ENCODE measurements at places on chromosomes 1 and 21.

GRCh38 chr1:161710560-161710959 lies 3.5 kb downstream of the FCRLA start:
- DNase-seq: no peak

- DNase-seq: no peak
These were observed 242.6 kb upstream of the CXADR start for GRCh38 chr21:17270229-17270628.

DNA sequence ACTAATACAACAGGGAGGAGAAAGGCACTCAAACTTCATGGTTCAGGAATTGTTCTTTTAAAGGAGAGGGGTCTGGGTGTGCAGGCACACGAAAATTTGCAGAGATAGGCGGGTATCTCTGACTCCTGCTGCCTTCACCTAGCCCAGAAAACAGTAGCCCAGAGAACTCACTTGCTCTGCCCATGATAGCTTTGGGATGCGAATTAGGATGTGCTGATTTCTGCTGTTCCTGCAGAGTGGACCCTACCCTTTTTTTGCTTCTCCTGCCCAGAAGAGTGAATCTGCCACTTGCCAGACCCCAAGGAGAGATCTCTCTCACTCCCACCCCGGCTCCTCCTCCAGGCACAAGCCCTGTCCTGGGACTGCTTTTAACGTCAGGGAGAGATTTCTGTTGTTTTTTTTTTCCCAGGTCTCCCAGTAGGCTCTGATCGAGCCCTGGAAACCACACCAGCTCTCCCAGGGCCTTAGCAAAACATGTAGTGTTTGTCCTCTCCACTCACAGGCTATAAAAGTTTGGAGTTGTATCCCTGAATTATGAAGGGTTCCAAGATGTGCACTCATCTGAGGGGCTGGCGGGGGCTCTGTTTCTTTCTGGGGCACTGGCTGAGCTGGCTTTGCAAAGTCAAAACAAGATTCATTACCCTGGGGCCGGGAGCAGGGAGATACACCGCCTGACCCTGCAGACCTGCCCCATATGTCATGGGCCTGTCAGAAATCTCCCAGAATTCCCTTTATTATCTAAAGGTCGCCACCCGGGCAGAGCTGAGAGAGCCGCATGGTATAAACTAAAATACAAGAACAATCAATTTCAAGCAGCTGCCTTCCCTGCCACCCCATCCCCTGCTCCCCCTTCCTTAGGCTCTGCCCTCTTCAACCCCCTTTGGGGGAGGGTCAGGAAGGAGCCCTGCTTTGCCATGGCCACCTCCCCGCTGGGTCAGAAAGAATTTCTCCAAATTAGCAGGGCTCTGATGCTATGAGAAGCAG lies 17.9 kb downstream of the PLXNA2 start:
- no peak for DNase-seq

- no peak for DNase-seq
These were observed 50.0 kb downstream of the MARK1 start for GRCh38 chr1:220577926-220578325.

- no peak for DNase-seq
These were observed 12.8 kb downstream of the ZFP69B start for GRCh38 chr1:40462956-40463590.

- no peak for DNase-seq
These were observed 106.9 kb downstream of the ZNF281 start for GRCh38 chr1:200302921-200303290.

All from stimulated activated CD4-positive, alpha-beta T cell treated with anti-CD3 and anti-CD28 coated beads, Interleukin-2, amount 100 ng/mL, for 4 hours (primary cell).